ENCODE measurements at places on chromosomes 16 and 17.

DNA sequence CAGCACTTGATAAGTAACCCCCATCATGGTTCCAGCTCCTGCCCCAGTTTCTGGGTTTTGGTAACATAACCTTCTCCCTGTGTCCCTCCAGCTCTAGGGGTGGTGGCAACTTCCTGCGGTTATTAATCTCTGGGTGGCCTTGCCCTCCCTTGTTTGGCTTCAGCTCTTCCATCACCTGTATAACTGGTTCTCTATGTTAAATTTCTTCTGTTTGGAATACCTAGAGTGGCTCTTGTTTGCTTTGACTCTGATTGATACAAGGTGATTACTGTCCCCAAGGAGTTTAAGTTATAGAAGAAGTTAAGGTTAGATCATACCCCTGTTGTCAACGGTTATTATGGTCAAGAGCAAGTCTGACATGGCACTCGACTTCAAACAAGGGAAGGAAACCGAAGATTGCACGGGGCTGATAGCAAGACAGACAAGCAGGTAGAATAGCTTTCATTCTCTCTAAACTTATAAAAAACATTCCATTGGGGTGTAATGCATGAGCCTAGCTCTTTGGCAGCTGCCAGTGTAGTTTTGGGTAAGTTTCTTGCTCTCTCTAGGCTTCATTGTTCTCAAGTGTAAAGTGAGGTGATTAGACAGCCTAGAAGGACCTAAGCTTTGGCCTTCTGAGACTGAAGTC, 11.0 kb upstream of the CCR7 start:
- no peak for DNase-seq

- DNase-seq: no peak
These were observed 75.9 kb downstream of the USP22 start for GRCh38 chr17:20966870-20967269.

- no peak for DNase-seq
These were observed 1.0 kb downstream of the FLOT2 start for GRCh38 chr17:28896491-28896883.

GRCh38 chr16:12862941-12863340, 38.5 kb upstream of the SHISA9 start:
- no peak for DNase-seq

- DNase-seq: no peak
These were observed 642 bp downstream of the MT1F start for GRCh38 chr16:56658327-56658875.

- DNase-seq: no peak
These were observed 15.5 kb downstream of the UNC13D start for GRCh38 chr17:75828741-75829140.
